RCC 7860 (cell line): ENCODE measurements at places on chromosomes 6 and 20.
A peak's percentile ranks its signal among the peaks of the same experiment; 100 is the strongest.

DNA sequence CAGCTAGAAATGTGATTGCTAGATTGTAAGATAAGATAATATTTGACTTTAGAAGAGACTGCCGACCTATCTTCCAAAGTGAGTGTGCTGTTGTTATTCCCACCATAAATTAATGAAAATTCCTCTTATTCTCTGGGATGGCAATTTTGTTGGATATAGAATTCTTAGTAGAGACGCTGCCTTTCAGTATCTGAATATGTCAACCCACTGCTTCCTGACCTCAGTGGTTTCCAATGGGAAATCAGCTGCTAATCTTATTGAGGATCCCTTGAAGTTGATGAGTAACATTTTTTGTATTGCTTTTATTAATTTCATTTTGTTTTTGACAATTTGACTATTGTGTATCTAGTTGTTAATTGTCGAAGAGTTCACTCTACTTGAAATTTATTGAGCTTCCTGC is 313.0 kb downstream of the BMP2 start:
- no peak for DNase-seq

DNA sequence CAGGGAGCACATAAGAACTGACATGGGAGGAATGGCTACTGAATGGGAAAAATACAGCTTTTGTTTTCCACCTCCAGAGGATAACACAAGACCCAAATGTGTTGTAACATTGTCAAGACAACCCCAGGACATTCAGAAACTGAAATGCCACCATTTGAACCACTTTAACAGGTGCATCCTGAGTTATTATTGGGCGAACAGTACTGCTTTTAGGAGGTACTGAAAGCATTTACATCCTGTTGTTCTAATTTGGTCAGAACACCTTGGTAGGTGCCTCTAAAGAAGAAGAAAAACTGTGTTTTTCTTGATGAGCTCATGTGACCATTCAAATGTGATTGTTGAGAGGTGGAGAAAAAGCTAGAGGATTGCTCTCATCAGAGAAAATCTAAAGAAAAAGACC is 6.4 kb upstream of the TXNDC5 start:
- DNase-seq, result no peak

GRCh38 chr20:62164879-62165761 is 17.7 kb upstream of the MTG2 start:
- no peak for DNase-seq

- DNase-seq, result peak; percentile 90
Observed at GRCh38 chr6:28895131-28895812, 28.5 kb downstream of the TRIM27 start.

GRCh38 chr6:121522265-121522664 is 86.8 kb downstream of the GJA1 start:
- peak; percentile 38 for DNase-seq

DNA sequence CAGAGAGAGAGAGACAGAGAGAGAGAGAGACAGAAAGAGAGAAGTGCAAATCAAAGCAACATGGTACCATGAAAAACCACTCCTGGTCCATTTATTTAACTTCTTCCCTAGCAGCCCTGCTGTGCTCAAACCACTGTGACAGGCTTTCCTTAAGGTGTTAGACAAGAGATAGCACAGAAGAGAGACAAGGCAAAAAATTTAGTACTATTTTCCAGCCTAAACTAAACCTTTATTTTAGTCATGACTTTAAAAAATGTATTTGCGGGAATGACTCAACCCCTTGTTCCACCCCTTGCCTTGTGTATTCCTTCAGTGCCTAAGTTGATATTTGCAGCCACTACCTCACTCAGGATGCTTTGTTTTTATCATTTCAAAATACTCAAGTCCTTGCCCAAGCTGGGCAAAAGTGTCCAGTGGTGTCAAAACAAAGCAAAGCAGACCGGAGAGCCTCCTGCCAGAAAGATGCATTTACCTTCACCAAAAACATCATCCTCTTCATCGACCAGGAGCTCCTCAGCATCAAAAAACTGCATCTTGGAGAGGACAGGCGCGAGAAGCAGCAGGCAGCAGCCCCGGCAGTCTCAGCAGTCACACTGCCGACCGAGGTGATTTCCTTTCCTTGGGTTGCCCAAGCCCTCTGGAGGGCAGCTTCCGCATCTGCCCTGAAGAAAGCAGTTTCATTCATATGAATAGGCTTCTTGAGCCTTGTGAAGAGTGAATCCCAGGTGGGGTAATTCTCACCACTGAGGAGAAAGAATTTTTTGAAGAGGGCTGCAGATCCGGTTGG is at the start of gene RIPOR2:
RIPOR2 (minus strand) TSS at position 595 of the 787 bp plus-strand sequence; CDS start at position 533, 62 bp downstream.
- no peak for DNase-seq

GRCh38 chr20:53691811-53692192 is 98.2 kb upstream of the ZNF217 start:
- DNase-seq, result no peak

- no peak for DNase-seq
Observed at GRCh38 chr20:60851826-60852704, 400.0 kb upstream of the CDH4 start.
